ENCODE measurements at places on chromosomes 5 and 9.

- DNase-seq, result no peak
Measured at GRCh38 chr5:989961-990530, 18.6 kb upstream of the NKD2 start.

DNA sequence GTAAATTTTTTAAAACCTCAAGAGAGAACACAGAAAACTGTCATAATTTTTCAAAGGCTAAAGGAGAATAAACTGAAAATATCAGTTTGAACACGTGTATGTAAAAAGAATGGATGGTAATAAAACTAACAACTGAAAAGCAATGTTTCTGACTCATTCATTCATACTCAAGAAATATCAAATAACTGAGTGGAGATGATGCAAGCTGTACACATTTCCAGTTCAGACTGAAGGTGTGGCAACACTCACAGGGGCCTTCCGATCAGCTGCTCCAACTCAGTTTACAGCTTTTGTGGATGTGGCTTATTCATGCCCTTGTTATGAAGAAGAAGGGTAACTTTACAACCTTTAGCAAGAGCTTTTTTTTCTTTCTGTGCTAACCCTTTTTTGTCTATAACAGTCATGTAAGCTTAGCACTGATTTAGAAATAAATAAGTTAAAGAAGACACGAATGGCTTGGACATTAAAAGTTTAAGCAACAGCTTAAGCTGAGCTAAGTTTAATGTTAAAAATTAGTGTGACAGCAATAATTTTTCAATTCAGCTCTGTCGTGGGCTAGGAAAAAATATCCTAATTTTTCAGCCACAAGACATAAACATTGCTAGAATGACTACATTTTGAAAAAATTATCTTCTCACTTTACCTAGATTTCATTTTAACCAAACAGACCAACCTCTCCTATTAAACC lies 453.5 kb downstream of the RAB3C start:
- DNase-seq, result peak; percentile 36

DNA sequence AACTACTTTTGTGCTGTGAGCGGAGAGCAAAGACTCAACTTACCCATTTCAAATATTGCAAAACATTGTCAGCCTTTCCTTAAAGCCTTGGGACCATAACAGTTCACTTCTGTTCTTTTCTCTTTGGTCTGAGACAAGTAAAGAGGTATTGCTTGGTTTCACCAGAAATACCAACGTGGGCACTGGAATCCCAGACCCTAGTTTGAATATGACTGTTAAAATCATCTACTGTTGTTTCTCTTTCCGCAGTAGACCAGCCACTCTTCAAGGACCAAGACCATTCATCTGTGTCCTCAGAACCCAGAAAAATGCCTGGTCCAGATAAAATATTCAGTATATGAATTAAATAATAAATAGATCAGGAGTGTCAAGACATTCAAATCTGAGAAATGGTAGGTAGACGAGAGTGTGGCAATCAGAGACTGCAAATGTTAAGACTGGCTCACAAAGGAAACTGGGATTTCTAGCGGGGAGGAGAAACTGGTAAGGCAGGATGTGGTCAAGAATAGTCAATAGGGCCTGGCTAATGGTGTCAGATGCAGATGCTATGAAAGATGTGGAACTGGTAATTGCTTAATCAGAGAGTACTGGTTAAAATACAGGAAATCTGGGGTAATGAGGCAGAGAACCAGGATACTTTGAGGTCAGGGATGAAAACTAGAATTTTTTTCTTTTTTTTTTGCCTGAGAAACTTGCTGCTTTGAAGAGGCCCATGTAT lies 82.1 kb upstream of the IL33 start:
- DNase-seq, result no peak

GRCh38 chr5:146425023-146425422 lies 22.1 kb upstream of the TCERG1 start:
- no peak for DNase-seq

- no peak for DNase-seq
Measured at GRCh38 chr9:35054185-35054835, 18.1 kb downstream of the VCP start.

DNA sequence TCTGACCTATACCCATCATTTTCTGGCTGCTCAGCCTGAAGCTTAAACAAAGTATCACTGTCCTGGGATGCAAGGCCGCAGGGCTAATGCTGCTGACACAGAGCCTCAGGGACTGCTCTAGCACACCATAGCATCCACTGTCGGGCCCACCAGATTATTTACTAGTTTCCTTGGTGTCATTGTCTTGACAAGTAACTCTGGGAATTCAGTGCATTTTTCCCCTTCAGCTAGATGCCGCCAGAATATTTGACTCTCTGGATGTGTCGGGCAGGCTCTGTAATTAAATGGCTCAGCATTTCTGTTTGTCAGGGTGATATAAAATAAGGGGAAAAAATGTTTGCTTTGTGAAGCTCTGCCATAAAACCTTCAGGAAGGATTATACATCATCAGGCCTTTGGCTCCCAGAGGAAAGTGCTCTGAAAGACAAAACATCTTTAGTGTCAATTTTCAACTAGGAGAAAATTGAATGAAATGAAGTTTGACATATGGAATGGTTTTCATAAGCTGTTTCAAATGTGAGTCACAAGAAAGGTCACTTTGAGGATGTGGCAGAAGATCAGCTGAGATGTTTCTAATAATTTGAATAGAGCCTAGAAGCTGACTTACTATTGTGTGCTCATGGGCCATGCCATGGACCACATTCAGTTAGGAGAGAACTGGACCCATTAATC lies 350.1 kb downstream of the TMEM232 start:
- DNase-seq, result no peak

- DNase-seq, result no peak
Measured at GRCh38 chr5:96492459-96493047, 59.5 kb upstream of the PCSK1 start.

- DNase-seq, result no peak
Measured at GRCh38 chr5:160259341-160259740, 30.0 kb downstream of the FABP6 start.

- no peak for DNase-seq
Measured at GRCh38 chr5:128100860-128101557, 17.4 kb downstream of the SLC12A2 start.

- no peak for DNase-seq
Measured at GRCh38 chr5:10133830-10134229, 115.9 kb downstream of the ATPSCKMT start.

- no peak for DNase-seq
Measured at GRCh38 chr9:104802906-104803305, 39.0 kb downstream of the NIPSNAP3B start.

DNA sequence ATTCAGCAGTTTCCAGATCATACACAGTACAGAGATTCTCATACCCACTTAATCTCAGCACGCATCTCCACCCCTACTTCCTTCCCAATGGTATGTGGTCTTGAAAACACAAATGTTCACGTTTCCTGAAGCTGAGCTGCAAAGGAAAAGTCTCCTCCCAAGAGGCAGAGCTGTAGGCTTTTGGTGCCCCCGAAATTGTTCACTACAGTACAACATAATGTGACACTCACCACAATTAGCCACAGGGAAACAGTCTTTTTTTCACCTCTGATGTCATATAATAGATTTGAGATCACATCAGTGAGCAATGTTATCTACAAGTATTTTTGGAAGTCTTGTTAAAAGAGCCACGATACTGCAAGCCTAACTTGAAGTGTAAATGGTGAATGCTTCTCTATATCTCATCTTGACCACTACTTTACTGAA lies 40.2 kb downstream of the NFIB start:
- DNase-seq, result no peak

DNA sequence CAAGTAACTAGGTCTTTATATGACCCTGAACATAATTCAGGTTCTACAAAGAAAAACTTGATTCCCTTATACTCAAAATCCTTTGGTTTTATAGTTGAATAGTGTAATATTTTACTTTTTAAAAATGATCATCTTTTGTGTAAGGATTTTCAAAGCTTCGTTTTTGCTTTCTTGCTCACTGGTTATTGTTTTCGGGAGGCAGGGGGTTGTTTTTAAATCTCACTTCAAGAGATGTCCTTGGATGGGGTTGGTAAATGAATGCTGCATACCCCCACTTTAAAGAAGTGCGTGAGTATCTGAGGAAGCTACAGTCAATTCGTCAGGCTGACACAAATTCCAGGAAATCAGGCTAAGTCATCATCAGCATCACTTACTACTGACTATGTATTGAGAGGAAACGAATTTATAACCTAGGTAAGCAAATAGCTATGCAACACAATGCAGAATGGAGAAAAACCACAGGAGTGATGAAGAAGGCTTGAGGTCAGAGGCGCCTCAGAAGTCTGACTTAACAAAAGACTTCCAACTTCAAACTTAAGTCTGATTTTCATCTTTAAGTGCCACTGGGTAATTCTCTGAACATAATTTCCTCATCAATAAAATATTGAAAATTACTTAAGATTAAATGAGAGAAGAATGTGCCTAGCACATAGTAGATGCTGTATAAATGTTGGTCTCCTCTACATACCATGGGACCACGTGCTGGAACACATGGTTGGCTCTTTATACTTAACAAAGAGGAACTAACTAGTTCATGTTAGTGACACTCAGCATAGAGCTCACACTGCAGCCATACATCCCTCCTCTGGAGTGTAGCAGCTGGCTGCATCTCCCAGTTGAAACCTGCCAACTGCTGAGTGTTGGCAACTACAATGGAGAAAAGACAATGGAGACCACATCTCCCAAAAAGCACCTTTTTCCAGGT lies 106.0 kb upstream of the KIF2A start:
- no peak for DNase-seq

- no peak for DNase-seq
Measured at GRCh38 chr5:7795306-7795705, 55.6 kb downstream of the CFAP90 start.

GRCh38 chr9:6641056-6641455 lies 4.5 kb downstream of the GLDC start:
- DNase-seq, result no peak

- DNase-seq, result no peak
Measured at GRCh38 chr5:132905938-132906337, 32.5 kb downstream of the LEAP2 start.

GRCh38 chr9:107144475-107144874 lies 138.6 kb upstream of the RAD23B start:
- no peak for DNase-seq

DNA sequence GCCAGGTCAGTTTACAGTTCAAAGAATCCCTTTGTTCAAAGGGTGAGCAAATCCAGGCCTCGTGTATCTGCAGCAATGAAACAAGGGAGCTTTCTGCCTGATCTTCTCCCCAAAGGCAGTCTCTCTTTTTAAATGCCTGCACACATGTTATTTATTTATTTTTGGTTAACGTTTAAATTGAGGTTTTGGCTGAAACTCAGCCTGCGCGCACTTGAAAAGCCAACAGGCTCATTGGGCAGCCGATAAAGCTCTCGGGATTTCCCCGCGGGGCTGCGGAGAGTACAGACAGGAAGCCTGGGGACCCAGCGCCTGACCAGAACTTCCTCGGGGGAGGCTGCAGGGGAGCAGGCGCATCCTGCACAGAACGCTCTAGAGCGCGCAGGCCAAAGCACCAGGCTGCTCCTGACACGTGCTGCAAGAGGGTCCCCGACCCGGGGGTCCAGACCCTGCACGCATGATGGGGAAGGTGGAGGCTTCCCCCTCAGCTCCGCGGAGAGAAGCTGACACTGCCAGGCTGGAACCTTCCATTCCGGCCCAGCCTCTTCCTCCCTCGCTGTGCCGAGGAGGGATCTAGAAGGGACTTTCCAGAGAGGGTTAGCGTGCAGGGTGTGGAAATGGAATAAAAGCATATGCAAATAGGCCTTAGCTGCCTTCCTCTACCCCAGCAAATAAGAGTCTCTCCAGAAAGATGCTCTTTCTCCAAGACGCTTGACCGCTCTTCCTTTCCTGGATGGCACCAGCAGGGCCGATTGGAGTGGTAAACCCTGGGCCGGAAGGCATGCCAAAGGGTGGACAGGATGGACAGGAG lies 46.1 kb downstream of the PTTG1 start:
- DNase-seq, result peak; percentile 72

- DNase-seq, result no peak
Measured at GRCh38 chr9:111481885-111482636, 2.1 kb downstream of the ECPAS start.

GRCh38 chr5:146891511-146891910 lies 13.0 kb upstream of the PPP2R2B start:
- no peak for DNase-seq

- DNase-seq, result no peak
Measured at GRCh38 chr5:83321483-83322055, 150.0 kb upstream of the VCAN start.

DNA sequence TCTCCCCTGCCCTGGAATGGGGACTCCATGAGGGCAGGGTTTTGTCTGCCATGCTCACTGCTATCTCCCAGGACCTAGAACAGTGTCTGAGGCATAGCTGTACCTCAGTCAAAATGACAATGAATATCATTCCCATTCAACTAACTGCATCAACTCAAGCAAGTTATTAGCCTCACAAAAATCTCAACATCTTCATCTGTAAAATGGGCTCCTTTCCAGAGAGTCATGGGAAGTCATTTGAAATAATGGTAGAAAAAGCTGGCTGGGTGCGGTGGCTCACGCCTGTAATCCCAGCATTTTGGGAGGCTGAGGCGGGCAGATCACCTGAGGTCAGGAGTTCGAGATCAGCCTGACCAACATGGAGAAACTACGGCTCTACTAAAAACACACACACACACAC lies 9.4 kb downstream of the SH2D3C start:
- DNase-seq, result no peak

GRCh38 chr5:175689147-175689991 lies 31.5 kb downstream of the HRH2 start:
- DNase-seq, result no peak

DNA sequence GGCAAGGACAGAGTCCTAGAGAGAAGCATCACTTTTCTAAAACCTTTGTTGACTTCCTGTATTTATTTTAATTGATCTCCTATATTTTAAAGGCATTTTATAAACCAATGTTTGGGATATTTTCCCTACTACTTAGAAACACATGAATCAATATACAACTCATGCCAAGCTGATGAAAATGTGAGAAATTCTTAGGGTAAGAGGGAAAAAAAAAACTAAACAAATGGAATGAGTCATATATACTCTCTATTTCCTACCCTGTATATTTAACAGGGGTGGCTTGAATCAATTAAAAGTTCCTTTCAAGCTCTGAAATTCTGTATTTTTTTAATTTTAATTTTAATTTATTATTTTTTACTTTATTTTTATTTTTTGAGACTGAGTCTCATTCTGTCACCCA lies 19.6 kb downstream of the BAAT start:
- DNase-seq, result no peak

DNA sequence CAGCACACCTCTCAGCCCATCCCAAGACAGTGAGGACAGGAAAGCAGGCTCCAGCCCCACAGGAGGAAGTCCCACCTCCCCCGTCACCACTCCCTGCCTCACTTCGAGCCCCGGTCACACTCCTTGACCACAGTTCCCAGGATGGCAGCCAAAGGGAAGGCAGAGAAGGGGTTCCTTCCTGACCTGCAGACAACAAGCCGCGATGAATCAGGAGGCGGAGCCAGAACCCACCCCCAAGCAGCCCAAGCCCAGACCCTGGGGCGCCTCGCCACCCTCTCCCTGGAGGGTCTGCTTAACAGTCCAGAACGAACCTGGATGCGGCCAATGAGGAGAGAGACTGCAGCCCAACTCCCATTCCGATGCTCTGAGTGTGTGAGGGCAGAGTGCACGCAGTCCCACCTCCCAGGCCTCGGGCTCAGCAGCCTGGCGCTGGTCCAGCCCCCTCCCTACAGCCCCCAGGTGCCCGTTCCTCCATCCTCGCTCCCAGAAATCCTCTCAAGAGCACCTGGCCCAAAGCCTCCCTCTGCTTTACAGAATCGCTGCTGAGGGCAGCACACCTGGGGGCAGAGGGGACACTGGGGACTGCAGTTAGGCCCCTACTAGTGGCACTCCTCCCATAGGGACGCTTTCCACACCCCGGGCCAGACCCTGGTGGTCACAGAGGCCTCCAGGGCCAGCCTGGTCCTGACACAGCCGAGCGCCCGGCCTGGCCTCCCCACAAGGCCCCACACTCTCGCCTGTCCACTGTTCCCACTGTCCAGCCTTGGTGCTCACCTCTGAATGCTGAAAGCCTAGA lies 69.6 kb upstream of the LRRTM2 start:
- no peak for DNase-seq
